Endodermal cell (in vitro differentiated cells): ENCODE measurements at places on chromosomes 12 and 14. TPM values are rescaled to one million over a fixed set of nuclear protein-coding genes. Genes with fewer than 3 reads are reported as not detected.

GRCh38 chr14:24712374-24712773, 78.4 kb upstream of the GZMB start:
- no peak for DNase-seq

GRCh38 chr12:30138483-30138882, 354.7 kb upstream of the TMTC1 start:
- DNase-seq: peak; percentile 60

DNA sequence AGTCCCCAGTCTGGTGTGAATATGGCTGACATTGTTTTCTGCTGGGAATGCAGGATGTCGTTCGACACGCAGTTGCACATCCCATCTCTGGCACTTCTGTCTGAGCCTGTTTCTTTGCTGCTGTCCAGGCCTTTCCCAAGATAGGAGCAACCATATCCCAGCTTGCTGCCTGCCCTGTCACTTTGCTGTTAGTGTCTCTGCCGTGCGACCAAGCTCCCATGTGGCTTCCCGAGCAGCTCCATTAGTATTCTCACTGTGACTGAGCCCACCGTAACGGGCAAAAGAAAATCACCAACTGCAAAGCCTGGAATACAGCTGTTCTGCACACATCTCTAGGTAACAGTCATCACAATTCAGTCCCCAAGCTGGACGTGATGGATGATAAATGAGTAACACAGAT, 66.0 kb upstream of the CPSF6 start:
- DNase-seq: peak; percentile 56

DNA sequence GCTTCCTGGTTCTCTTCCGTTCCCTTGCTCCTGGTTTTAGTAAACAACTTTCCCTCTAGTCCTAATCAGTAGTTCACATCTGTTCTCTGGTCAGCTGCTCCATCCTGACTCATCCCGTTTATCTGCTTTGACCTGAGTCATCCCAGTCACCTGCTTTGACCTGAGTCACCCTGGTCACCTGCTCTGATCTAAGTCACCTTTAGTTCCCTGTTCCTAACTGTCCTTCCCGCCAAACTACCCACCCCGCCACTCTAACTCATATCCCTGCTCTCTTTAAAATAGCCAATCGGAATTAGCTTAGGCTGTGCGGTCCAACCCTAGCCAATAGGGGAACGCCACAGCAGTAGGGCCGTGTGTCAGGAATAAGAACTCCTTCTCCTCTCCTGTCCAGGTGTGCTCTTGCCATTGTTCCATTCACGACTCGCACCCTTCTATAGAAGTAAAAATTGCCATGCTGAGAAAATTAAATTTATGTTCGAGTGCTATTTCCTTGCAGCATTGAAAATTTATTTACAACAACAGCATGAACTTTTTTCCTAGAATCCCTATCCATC, 3.1 kb upstream of the ANKRD33 start:
- DNase-seq: peak; percentile 79

Gene WNT1
- not detected in 2 replicates for total RNA-seq
